ENCODE measurements at places on chromosomes 7 and 10.

DNA sequence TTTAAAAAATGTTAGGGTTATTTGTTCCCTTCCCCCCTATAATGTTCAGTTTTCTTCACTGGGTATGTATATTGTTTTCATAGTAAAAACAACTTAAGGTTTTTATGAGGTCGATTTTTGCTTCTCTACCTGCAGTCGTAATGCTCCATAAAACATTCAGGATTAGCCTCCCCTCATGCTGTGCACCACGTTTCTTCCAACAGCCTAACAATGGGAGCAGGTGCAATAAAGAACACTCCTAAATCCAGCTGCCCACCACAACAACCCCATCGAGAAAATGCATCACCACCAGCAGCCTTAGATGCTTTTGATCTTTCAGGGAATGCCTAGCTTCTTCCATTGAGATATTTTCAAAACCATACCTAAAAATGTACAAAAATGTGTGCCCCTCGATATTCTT, 111.1 kb downstream of the ADAM12 start:
- DNase-seq, result no peak

GRCh38 chr10:122044045-122044661, 55.2 kb downstream of the TACC2 start:
- DNase-seq, result no peak

- DNase-seq, result peak; percentile 14
These were observed 48.5 kb upstream of the SLC29A3 start for GRCh38 chr10:71270301-71271220.

GRCh38 chr7:134622303-134622995, 24.2 kb upstream of the BPGM start:
- DNase-seq, result no peak

DNA sequence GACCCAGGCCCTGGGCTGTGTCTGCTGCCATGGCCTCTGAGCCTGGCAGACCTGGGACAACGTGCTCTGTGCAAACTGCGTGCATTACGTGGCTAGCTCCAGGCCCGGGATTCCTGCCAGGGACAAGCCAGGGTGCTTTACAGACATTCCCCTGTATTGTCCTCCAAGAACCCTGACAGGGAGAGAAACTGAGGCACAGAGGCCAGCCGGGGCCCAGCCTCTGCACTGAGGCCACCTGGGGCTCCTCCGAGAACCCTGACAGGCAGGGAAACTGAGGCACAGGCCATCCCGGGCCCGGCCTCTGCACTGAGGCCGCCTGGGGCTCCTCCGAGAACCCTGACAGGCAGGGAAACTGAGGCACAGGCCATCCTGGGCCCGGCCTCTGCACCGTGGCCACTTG, 64.9 kb downstream of the CFAP46 start:
- no peak for DNase-seq

- no peak for DNase-seq
These were observed 66.3 kb upstream of the EFCAB10 start for GRCh38 chr7:105647591-105647990.

Measured in hematopoietic multipotent progenitor cell treated with erythropoietin and hydrocortisone succinate and interleukin-3 and kit ligand, for 15 days (in vitro differentiated cells).